ENCODE measurements at places on chromosomes 7 and 10. TPM values are rescaled to one million over a fixed set of nuclear protein-coding genes. Genes with fewer than 3 reads are reported as not detected.

MCM10 gene
- 0.55 TPM for total RNA-seq

PAX4 gene
- not detected for total RNA-seq

LRRC18 gene
- not detected for total RNA-seq

IFIT1B gene
- not detected for total RNA-seq

PLAC9 gene
- not detected for total RNA-seq

- no peak for DNase-seq
These were observed 26.5 kb downstream of the RNF32 start for GRCh38 chr7:156667110-156667426.

GRCh38 chr7:28116041-28116440, 64.6 kb downstream of the JAZF1 start:
- no peak for DNase-seq

DNA sequence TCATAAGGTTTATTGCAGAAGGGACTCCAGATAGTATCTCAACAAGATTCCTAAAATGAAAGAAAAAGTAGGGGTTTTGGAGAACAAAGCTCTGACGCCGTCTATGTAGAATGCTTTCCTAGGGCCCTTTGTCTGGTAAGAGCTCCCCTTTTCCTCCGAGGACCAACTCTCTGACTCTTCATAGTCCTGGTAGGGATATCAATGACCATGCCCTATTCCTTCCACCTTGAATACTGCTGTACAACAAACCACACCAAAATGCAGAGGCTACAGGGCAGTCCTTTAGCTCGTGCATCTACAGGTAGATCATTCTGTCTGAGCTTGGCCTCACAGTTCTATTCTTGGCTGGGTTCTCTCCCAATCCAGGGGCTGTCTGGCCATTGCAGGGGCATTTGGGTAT, 190.3 kb downstream of the WDR11 start:
- no peak for DNase-seq

GRCh38 chr10:73771722-73772280, 10.0 kb upstream of the CHCHD1 start:
- DNase-seq = peak; percentile 44

All from renal cortical epithelial cell (primary cell).